Caco-2 (cell line): ENCODE measurements at places on chromosomes 12 and 14. TPM values are rescaled to one million over a fixed set of nuclear protein-coding genes. Genes with fewer than 3 reads are reported as not detected.

- H3K27ac ChIP-seq: no peak overlapping the region
- peak; percentile 29 for DNase-seq
- peaks cover 20% of the 10 kb centered on the region for H3K4me1 ChIP-seq
- H3K4me3 ChIP-seq: no peak overlapping the region
- peaks cover 1% of the 10 kb centered on the region for H3K36me3 ChIP-seq
Measured at GRCh38 chr14:74685921-74686678, 26.8 kb downstream of the AREL1 start.

- H3K4me1 ChIP-seq: no peaks in the 10 kb centered on the region
- H3K4me3 ChIP-seq: no peak overlapping the region
Measured at GRCh38 chr12:108386709-108387360, 47.7 kb upstream of the CMKLR1 start.

GRCh38 chr14:78983126-78983525, 813.0 kb downstream of the NRXN3 start:
- no peak overlapping the region for H3K4me3 ChIP-seq
- H3K27ac ChIP-seq: no peak overlapping the region
- no peaks in the 10 kb centered on the region for H3K4me1 ChIP-seq
- H3K27me3 ChIP-seq: no peaks in the 10 kb centered on the region
- no peaks in the 10 kb centered on the region for H3K36me3 ChIP-seq
- DNase-seq: no peak

DNA sequence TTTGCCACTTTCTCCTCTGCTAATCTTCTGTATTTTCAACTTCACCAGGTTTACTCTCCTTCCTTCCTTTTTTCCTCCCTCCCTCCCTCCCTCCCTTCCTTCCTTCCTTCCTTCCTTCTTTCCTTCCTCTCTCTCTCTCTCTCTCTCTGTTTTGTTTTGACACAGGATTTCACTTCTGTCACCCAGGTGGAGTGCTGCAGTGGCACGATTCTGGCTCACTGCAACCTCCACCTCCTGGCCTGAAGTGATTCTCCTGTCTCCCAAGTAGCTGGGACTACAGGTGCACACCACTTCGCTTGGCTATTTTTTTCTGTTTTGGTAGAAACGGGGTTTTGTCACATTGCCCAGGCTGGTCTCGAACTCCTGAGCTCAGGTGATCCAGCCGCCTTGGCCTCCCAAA, 181.2 kb upstream of the BTG1 start:
- H3K27me3 ChIP-seq: no peaks in the 10 kb centered on the region
- no peak overlapping the region for H3K4me3 ChIP-seq
- no peaks in the 10 kb centered on the region for H3K36me3 ChIP-seq
- no peaks in the 10 kb centered on the region for H3K4me1 ChIP-seq

GRCh38 chr12:131682510-131682895, 28.4 kb upstream of the SFSWAP start:
- no peaks in the 10 kb centered on the region for H3K27me3 ChIP-seq
- no peak for DNase-seq
- no peaks in the 10 kb centered on the region for H3K36me3 ChIP-seq

GRCh38 chr14:74518221-74518620, 24.7 kb downstream of the ISCA2 start:
- no peaks in the 10 kb centered on the region for H3K27me3 ChIP-seq
- H3K36me3 ChIP-seq: no peaks in the 10 kb centered on the region
- H3K4me3 ChIP-seq: no peak overlapping the region
- DNase-seq: no peak
- no peaks in the 10 kb centered on the region for H3K4me1 ChIP-seq

- H3K27me3 ChIP-seq: no peaks in the 10 kb centered on the region
- H3K4me3 ChIP-seq: no peak overlapping the region
- H3K27ac ChIP-seq: peak overlapping the region; percentile 57
- peaks cover 20% of the 10 kb centered on the region for H3K4me1 ChIP-seq
Measured at GRCh38 chr12:6548556-6548955, 7.3 kb downstream of the IFFO1 start.

DNA sequence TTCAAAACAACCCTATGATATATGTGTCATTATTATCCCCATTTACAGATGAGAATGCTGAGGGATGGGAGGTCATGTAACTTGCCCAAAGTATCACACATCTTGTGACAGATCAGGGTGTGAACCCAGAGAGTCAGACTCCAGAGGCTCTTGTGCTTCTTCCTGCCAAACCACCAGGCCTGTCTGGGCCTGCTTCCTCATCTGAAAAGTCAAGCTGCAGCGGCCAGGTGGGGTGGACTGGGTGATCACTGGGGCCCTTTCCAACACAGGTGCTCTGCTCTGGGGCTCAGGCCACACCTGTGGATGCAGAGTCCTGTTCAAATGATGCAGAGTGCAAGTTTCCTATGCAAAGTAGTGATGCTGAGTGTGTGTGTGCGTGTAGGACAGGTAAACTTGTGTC, 26.7 kb downstream of the TSPAN11 start:
- no peaks in the 10 kb centered on the region; the same call in 1 of the 2 replicates for H3K27me3 ChIP-seq
- H3K36me3 ChIP-seq: no peaks in the 10 kb centered on the region
- no peak for DNase-seq
- no peaks in the 10 kb centered on the region for H3K4me1 ChIP-seq
- H3K27ac ChIP-seq: no peak overlapping the region

DNA sequence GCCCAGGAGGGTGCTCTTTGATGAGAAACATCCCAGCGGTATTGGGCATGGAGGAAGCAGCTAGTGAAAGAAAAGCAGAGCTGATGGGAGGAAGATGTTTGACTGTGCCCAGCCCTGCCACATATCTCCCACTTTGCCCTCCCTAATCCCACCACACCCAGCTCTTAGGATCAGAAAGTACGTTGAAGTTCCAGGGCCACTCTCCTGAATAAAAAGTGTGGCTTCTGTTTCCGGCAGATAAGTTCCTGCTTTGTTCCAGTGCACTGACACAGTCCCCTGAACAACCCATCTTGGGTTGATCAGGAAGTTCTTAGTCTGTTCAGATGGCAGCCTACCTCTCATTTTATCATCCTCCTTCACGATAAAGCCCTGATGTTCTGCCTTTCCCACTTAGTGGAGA, 16.5 kb downstream of the TPCN1 start:
- peaks cover 6% of the 10 kb centered on the region for H3K36me3 ChIP-seq
- no peak overlapping the region for H3K4me3 ChIP-seq
- H3K4me1 ChIP-seq: peaks cover 53% of the 10 kb centered on the region
- no peak for DNase-seq
- H3K27me3 ChIP-seq: no peaks in the 10 kb centered on the region
- H3K27ac ChIP-seq: peak overlapping the region; percentile 93

- DNase-seq: peak; percentile 79
- H3K27ac ChIP-seq: no peak overlapping the region
- peaks cover 17% of the 10 kb centered on the region for H3K4me1 ChIP-seq
- H3K27me3 ChIP-seq: no peaks in the 10 kb centered on the region
- H3K4me3 ChIP-seq: no peak overlapping the region
- H3K36me3 ChIP-seq: no peaks in the 10 kb centered on the region
Measured at GRCh38 chr12:1634590-1635191, 5.7 kb downstream of the WNT5B start.

DNA sequence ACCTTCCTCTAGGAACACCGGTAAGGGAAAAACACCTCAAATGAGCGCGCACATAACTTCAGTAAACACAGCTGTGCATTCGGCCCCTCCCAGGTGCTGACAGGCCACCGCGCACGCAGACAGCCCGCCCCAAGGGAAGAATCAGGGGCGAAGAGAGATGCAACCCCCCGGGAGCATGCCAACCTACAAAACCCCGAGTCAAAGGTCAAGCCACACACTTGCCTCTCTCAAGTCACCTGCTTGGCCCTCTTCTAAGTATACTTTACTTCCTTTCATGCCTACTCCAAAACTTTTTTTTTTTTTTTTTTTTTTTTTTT, 2.3 kb upstream of the CYP46A1 start:
- H3K4me1 ChIP-seq: peaks cover 9% of the 10 kb centered on the region; the same call in 1 of the 2 replicates
- no peak overlapping the region for H3K4me3 ChIP-seq
- H3K27ac ChIP-seq: no peak overlapping the region

DNA sequence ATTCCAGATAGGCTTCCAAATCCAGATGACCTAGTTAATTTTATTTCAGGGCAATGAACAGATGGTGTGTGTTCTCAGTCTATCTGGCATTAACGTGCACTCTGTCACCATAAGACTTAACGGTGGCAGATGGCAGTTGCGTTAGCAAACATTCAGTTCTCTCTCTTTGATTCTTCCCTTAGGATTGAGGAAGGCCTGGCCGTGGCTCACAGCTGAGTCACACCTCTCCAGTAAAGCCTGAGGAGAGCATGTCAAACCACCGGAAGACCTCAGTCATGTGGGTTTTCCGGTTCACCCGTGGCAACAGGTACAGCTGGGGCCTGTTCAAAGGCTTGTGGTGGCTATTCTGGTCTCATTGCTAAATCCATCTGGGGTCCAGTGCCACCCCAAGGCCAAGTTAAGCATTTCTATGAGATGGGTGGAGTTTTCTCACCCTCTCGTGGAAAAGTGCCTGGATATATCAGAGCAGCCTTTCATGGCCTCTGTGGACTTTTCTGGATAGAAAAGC, 545.1 kb upstream of the ATP2B1 start:
- H3K27ac ChIP-seq: no peak overlapping the region
- no peak overlapping the region for H3K4me3 ChIP-seq
- peak; percentile 6 for DNase-seq
- H3K27me3 ChIP-seq: no peaks in the 10 kb centered on the region
- H3K4me1 ChIP-seq: no peaks in the 10 kb centered on the region

DNA sequence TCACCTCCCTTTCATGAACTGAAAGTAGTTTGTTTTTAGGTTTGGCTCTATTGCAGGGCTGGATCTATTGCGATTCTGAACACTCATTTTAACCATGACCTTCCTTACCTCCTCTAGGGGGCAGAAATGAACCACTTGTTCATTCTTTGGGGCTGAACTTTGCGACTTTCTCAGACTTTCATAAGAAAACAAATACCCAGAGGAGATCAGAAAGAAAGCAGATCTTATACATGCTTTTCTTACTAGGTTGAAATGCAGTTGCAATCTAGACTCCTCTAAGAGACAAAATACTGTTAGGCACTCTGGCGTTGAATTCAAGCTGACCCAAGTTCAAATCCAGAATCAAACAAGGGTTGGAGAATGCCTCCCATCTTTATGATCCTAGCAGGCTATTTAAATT, 32.6 kb upstream of the PLEKHG3 start:
- H3K27ac ChIP-seq: no peak overlapping the region
- no peak for DNase-seq
- H3K36me3 ChIP-seq: no peaks in the 10 kb centered on the region
- H3K4me1 ChIP-seq: peaks cover 11% of the 10 kb centered on the region; the same call in 1 of the 2 replicates

DNA sequence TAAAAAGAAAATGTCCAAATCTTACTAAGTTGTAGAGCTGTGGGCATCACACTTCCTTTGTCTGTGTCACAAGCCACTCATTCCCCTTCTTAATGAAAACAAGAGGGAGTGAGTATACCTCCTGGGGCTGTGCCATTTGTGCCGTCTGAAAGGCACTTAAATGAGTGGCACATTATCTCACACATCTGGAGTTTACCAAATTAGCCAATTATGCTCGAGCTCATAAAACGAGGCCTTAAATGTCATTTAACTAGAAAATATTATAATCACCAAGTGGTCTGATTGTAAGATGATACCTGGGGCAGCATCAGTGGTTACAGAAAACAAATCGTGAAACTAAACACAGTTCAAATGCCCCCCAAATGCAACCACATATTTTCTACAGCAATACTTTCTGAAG, 146.1 kb downstream of the PAX9 start:
- DNase-seq: no peak
- H3K27ac ChIP-seq: no peak overlapping the region
- no peak overlapping the region for H3K4me3 ChIP-seq
- H3K4me1 ChIP-seq: no peaks in the 10 kb centered on the region
- no peaks in the 10 kb centered on the region for H3K27me3 ChIP-seq

- no peak overlapping the region for H3K27ac ChIP-seq
- no peak for DNase-seq
- no peaks in the 10 kb centered on the region for H3K27me3 ChIP-seq
Measured at GRCh38 chr12:524167-524951, 64.6 kb downstream of the B4GALNT3 start.

- no peaks in the 10 kb centered on the region for H3K36me3 ChIP-seq
- DNase-seq: peak; percentile 73
- no peak overlapping the region for H3K27ac ChIP-seq
- peaks cover 28% of the 10 kb centered on the region for H3K4me1 ChIP-seq
Measured at GRCh38 chr14:34331728-34332623, 130.1 kb downstream of the SPTSSA start.

GRCh38 chr12:76274420-76275083, 73.7 kb downstream of the BBS10 start:
- H3K27me3 ChIP-seq: no peaks in the 10 kb centered on the region
- no peaks in the 10 kb centered on the region for H3K36me3 ChIP-seq
- DNase-seq: no peak

- H3K4me3 ChIP-seq: no peak overlapping the region
- no peak overlapping the region for H3K27ac ChIP-seq
- no peaks in the 10 kb centered on the region for H3K4me1 ChIP-seq
- no peak for DNase-seq
- H3K36me3 ChIP-seq: no peaks in the 10 kb centered on the region; the same call in 1 of the 2 replicates
Measured at GRCh38 chr14:90308561-90308960, 23.2 kb downstream of the NRDE2 start.

- H3K27ac ChIP-seq: no peak overlapping the region
- DNase-seq: no peak
- no peaks in the 10 kb centered on the region for H3K27me3 ChIP-seq
- H3K4me1 ChIP-seq: peaks cover 14% of the 10 kb centered on the region
Measured at GRCh38 chr14:69040353-69040752, 61.3 kb upstream of the ACTN1 start.

GRCh38 chr14:37202265-37202664, 4.5 kb downstream of the MIPOL1 start:
- no peak overlapping the region for H3K4me3 ChIP-seq
- peaks cover 2% of the 10 kb centered on the region; the same call in 1 of the 2 replicates for H3K36me3 ChIP-seq
- no peaks in the 10 kb centered on the region for H3K27me3 ChIP-seq
- H3K27ac ChIP-seq: no peak overlapping the region

DNA sequence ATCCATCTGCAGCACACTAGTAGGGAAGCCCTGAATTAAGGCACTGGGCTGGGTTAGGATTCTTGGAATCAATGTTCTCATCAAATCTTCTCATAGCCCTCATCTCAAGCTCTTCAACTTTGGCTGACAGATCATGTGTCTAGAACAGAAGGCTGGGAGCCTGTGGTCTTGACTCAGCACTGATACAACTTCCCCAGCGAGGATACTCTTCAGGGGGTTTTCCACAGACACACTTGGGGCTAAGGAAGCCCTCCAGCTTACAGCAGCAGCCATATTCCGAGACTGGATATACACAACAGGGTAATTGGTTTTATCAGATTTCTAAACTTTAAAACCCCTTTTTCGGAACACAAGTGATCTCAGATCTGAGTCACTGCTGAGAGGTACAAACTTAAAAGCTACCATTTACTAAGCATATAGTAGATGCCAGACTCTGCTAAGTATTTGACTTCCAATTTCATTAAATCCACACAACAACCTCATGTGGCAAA, 3.5 kb downstream of the FMNL3 start:
- H3K36me3 ChIP-seq: no peaks in the 10 kb centered on the region
- no peak overlapping the region for H3K27ac ChIP-seq
- no peak overlapping the region for H3K4me3 ChIP-seq

The TAS2R8 gene
- not detected in 2 replicates for total RNA-seq

The SERPINA3 gene
- total RNA-seq: 1.3 and 2.3 TPM in 2 replicates

The KRT86 gene
- total RNA-seq: not detected in 2 replicates

The CLEC14A gene
- total RNA-seq: not detected in 2 replicates

The TIMM9 gene
- total RNA-seq: 68.5 and 69.2 TPM in 2 replicates

The OASL gene
- total RNA-seq: 0.11 and 0.35 TPM in 2 replicates

The ADAMTS20 gene
- 0.07 TPM in 1 of 2 replicates, not detected in the other for total RNA-seq

The ARID2 gene
- 50.1 and 53.9 TPM in 2 replicates for total RNA-seq

The PTPN6 gene
- 43.9 and 54.8 TPM in 2 replicates for total RNA-seq

The PLA2G1B gene
- not detected in 2 replicates for total RNA-seq

The C14orf39 gene
- not detected in 2 replicates for total RNA-seq

The OR10G2 gene
- not detected in 2 replicates for total RNA-seq

The PPP4R3A gene
- 96.5 and 98.9 TPM in 2 replicates for total RNA-seq

The TDRD9 gene
- not detected in 2 replicates for total RNA-seq

The CLEC1A gene
- total RNA-seq: not detected in 2 replicates

The KERA gene
- not detected in 2 replicates for total RNA-seq

The TSPAN31 gene
- total RNA-seq: 20.6 and 23.3 TPM in 2 replicates

The GUCY2C gene
- total RNA-seq: 2.4 and 4.4 TPM in 2 replicates

The SYNDIG1L gene
- total RNA-seq: 0.29 TPM in 1 of 2 replicates, not detected in the other

The IFNG-AS1 gene
- total RNA-seq: not detected in 2 replicates

The PRH2 gene
- total RNA-seq: 0.93 TPM in 1 of 2 replicates, not detected in the other

The STRN3 gene
- 38.0 and 41.8 TPM in 2 replicates for total RNA-seq
